Left renal pelvis (tissue), 4 donors: ENCODE measurements at places on chromosomes 3 and 15. TPM values are rescaled to one million over a fixed set of nuclear protein-coding genes. Genes with fewer than 3 reads are reported as not detected.

DNA sequence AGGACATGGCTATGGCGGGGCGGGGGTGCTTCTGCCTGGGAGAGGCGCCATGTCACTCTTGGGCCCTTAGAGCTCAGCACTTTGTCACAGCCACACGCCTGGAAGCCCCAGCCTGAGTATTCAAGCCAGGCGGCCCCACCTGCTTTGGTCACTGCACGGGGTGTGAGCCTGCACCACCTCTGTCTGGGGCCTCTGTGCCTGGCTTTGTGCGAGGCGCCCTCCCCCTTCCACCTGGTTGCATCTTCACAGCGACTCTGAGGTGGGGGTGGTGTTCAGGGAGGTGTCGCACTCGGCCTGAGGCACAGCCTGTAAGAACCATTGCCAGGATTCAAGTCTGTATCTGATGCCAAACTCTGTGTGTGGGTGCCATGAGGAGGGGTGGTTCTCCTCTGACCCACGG, 24.1 kb downstream of the ACAD9 start:
- DNase-seq = no peak

Gene TEX55
- polyA plus RNA-seq = not detected

- DNase-seq = no peak
Measured at GRCh38 chr15:68833700-68834331, 13.1 kb upstream of the ANP32A start.

DNA sequence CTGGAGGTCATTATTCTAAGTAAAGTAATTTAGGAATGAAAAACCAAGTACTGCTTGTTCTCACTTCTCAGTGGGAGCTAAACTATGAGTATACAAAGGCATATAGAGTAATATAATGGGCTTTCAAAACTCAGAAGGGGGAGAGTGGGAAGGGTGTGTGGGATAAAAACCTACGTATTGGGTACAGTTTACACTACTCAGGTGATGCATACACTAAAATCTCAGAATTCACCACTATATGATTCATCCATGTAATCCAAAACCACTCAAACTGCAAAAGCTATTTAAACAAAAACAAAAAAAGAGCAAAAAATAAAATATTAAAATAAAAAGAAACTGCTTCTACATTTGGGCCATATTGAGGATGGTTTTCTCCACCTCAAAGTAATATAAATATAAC, 623.3 kb downstream of the NSUN3 start:
- DNase-seq = no peak
